ENCODE measurements at places on chromosomes 3 and 15.

- no peak for DNase-seq
Observed at GRCh38 chr3:99114565-99115291, 213.2 kb upstream of the DCBLD2 start.

DNA sequence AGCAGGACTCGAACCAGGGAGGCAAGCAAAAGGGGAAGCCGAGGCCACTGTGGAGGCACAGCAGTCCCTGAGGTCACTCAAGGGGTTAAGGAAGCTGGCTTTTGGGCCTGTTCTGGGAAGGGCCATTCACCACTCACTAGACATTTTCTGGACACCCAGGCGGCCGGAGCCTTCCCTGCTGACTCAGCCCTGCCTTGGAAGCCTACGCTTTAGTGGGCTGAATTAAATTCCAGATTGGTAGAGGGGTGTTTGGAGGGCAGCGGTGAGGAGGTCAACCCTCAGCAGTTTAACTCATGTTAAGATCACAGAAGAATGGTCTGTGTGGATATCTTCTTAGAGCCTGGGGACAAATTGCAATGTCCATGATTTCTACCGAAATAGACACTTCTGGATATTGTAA lies 152.8 kb downstream of the GABRG3 start:
- no peak for DNase-seq

DNA sequence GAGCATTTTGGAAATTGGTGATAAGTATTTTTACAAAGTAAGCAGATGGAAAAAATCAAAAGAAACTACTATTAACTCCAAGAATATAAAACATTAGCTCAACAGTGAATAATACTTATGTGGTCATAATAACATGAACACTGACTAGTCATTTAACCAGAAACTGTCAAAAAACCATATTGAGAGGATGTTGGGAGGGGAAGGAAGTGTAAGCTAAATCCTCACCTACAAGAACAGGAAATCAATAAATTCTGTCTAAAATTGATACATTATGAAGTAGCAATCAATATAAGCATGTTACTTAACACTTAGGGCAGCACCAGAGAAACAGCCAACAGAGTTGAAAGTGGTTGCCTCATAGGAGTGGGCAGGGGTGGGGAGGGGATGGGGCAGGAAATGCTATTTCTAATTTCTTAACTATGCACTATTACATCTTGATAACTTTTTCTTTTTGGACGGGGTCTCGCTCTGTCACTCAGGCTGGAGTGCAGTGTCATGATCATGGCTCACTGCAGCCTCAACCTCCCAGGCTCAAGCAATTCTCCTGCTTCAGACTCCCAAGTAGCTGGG lies 41.7 kb downstream of the CCR3 start:
- DNase-seq, result no peak

DNA sequence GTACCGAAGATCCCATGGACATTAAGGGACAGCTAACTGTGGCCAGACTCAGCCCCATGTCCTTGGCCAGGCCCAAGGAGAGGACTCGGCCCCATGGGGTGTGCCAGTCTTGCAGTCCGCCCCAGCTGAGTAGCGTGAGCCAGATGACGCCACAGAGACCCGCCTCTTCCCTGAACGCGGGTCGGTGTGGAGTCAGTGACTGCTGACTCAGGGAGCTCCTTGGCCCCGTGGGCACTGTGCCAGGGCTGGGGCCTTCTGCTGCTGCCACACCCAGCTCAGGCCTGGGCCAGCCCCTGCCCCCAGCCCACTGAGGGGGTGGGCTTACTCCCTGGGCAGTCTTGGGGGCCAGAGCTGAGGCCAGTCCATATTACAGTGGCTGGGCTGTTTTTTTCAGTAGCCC lies 52.8 kb downstream of the PLXNA1 start:
- no peak for DNase-seq

DNA sequence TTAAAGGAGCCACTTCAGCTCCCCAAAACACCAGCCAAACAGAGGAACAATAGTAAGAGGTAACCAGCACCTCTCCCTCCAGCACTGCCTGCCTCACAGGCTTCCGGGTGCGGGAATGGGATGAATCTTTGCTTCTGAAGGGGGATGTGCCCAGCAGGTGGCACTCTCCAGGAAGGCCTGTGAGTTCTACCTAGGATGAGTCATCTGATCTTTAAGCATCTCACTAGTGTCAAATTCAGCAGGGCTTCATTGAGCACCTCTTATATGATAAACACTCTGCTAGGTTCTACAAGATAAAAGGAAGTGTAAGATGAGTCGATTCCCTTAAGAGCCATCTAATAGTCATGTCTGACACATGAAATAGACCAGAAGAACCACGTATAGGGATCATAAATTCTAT lies 237.4 kb upstream of the UMPS start:
- peak; percentile 3 for DNase-seq

- DNase-seq, result no peak
Observed at GRCh38 chr3:152271501-152272236, 2.9 kb downstream of the MBNL1 start.

DNA sequence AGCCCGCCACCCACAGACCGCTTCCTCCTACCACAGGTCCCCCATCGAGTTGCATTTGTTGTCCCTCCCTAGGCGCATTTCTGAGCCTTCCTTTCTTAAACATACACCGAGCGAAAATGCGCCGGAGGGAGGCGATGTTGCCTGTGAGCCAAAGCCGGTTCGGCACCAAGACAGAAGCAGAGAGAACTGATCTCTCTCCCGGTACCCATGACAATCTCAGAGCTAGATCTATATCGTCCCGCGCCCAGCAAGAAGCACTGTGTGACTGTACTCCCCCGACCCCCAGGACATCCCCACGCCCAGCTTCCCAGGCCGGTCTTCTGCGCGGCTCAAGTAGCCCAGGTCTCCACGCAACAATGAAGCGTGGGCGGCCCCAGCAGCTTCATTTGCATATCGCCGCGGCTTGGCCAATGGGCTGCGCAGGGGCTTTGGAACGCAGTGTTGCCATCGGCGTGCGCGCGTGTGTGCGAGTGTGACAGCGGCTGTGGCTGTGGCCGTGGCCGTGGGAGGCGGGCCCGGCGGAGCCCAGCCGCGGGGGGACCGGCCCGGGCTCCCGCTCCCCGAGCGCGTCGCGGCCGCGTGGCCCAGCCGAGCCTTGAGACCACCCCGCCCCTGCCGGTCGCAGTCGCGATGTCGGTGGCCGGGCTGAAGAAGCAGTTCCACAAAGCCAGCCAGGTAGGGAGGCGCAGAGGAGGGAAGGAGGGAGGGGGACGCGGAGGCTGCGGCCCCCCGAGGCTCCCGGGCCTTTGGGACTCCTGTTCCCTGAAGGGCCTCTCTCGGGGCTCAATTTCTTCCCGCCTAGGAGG lies at the start of gene SH3GL3:
TSS of gene SH3GL3 (plus strand) at position 438 of the 806 bp plus-strand sequence. CDS start at position 631, 193 bp downstream.
- peak; percentile 46 for DNase-seq

- no peak for DNase-seq
Observed at GRCh38 chr3:181696626-181697230, 15.0 kb upstream of the SOX2 start.

GRCh38 chr15:64222573-64223366 lies 59.9 kb upstream of the PPIB start:
- no peak for DNase-seq

DNA sequence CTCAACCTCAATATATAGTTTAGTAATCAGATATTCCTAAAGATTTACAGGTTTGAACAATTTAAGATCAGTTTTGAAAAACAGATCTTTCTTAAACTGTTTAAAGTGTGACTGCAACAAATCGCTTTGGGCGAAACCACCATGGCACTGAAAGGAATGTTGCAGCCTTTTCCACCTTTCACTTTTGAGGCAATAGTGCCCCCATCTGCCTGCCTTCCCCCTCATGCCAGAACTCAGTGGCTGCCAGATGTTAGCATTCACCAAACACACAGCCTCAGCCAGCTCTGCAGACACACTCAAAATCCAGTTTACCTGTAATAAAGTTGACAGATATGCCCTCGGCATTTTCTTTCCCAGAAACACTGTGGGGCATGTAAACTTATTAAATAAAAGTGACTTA lies 3.3 kb downstream of the LYSMD4 start:
- no peak for DNase-seq

GRCh38 chr3:8317661-8318649 lies 183.7 kb upstream of the LMCD1 start:
- DNase-seq, result no peak

All from stimulated activated CD4-positive, alpha-beta T cell treated with anti-CD3 and anti-CD28 coated beads, Interleukin-4, amount 100 ng/mL, for 4 hours (primary cell).